ENCODE measurements at places on chromosomes 1 and 21.

- DNase-seq = peak; percentile 34
Measured at GRCh38 chr1:153697191-153698019, 18.9 kb downstream of the NPR1 start.

- no peak for DNase-seq
Measured at GRCh38 chr1:28132171-28133167, 44.0 kb downstream of the PTAFR start.

DNA sequence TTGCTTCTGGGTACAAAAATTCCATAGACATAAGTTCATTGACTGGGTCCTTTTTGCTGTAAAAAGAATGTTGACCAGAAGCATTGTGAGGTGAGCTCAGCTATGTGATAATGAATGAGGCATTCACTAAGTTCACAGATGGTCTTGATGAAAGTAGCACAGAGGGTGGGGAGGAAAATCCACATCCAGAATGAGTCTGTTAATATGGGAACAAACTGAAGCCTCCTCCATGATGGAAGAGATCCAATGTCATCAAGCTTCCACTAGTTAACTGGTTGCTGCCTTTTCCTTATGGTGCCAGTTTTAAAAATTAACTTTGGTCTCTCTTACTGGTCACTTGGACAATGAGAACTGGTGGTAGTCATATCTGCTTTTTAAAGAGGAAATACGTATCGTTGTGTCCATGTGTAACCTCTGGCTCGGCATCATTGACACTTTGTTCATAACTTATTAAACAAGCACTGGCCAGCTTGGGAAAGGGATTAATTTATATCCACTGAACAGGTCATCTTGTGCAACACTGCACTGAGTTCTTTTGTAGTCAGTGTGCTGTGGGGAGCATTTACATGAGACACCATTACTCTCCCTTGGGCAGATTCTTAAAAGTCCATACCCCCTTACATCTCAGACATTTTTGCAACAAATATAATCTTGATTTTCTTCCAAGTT is 88.6 kb downstream of the ADAMTS1 start:
- peak; percentile 91 for DNase-seq

GRCh38 chr21:43645136-43645891 is 14.0 kb downstream of the HSF2BP start:
- peak; percentile 84 for DNase-seq

- no peak for DNase-seq
Measured at GRCh38 chr1:110454328-110454727, 3.4 kb downstream of the PROK1 start.

GRCh38 chr21:46404306-46404705 is 54.4 kb upstream of the DIP2A start:
- DNase-seq = no peak

GRCh38 chr1:190615818-190616217 is 138.2 kb upstream of the BRINP3 start:
- no peak for DNase-seq

- no peak for DNase-seq
Measured at GRCh38 chr1:55334797-55335196, 119.6 kb upstream of the USP24 start.

All from AG10803 (cell line).